LHCN-M2 (cell line): ENCODE measurements at places on chromosomes 2 and 18. TPM values are rescaled to one million over a fixed set of nuclear protein-coding genes. Genes with fewer than 3 reads are reported as not detected.
A peak's percentile ranks its signal among the peaks of the same experiment; 100 is the strongest.

Gene ST8SIA5
- total RNA-seq, result 1.2 and 2.8 TPM in 2 replicates

Gene FOXI3
- not detected in 2 replicates for total RNA-seq

DNA sequence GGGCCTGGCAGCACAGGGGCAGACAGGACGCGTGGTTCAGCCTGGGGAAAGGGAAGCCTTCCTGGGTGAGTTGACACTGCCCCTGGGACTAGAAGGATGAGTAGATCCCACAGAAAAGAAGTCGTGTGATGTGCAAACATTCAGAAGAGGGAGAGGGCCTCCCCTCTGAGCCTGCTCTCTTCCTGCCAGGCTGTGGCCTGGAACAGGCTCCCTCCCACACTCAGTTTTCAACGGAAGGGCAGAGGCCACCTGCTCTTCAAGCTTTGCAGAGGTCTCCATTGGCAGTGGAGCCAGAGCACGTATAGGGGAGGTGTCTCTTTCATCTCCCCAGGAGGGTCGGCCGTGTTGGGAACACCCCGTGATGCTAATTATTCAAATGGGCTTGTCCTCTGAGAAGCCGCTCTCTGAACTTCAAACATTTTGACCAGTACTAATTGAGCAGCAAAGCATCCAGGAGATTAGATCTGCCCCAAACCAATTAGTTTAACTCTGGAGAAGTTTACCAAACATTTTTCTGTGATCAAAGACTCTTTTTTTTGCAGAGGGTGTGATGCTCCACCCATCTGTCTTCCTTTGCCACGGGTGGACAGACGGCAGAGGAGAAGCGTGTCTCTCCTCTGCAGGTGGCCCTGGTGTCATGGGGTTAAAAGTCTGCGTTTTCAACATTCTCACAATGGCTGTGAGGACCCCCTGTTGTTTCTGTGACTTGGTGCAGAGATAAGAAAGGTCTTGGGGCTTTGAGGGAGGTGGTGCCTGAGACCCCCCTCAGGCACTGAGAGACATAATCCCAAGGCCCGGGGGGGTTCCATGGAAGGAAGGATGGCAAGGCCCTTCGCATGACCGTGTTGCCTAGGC, 29.5 kb upstream of the ODC1 start:
- DNase-seq, result no peak

DNA sequence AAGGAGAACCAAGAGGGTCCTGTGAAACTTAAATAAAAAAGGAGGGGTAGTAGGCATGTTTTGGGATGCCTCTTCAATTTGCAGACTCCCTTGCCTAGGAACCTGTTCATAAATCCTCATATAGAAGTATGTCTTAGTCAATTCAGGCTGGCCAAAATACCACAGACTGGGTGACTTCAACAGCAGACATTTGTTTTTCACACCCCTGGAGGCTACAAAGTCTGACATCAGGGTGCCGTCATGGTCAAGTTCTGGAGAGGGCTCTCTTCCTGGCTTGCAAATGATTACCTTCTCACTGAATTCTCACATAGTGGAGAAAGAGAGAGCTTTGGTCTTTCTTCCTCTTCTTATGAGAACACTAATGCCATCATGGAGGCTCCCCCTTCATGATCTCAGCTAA, 4.1 kb upstream of the TCF4 start:
- DNase-seq, result no peak

DNA sequence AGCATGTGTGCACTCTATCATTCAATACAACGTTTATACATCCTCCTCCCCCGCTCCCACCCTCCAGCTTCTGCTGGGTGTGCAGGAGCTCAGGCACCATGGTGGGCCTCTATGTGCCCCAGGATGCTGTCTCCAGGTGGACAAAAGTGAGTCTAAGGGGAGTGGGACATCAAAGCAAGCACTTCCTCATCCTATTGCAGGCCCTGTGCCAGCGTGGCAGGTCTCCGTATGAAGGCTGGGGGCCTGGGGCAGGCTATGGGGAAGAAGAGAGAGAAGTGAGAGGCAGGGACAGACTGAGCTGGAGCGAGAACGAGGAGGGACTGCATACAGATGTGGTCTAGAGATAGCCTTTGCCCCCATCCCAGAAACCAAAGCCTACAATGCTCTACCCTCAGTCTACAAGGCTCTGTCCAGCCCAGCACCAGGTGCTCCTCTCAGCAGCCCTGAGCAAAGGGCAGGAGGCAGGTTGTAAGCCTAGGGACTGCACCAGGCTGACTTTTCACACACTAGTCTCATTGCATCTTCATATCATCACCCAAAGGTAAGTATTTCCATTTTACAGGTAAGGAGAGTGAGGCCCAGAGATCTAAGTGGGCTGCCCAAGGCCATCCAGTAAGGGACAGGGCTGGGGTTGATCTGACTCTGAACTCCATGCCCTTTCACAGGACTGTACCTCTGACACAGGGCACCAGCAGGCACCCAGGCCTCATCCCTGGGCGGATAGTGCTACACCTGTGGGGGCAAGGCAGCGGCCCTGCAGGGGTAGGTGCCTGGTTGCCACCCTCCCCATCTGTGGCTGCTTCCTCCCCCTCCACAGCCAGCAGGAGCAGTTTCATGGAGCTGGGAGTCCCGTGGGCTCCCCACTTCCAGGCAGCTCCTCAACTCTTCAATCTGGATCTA, 14.0 kb upstream of the ARID5A start:
- no peak for DNase-seq

DNA sequence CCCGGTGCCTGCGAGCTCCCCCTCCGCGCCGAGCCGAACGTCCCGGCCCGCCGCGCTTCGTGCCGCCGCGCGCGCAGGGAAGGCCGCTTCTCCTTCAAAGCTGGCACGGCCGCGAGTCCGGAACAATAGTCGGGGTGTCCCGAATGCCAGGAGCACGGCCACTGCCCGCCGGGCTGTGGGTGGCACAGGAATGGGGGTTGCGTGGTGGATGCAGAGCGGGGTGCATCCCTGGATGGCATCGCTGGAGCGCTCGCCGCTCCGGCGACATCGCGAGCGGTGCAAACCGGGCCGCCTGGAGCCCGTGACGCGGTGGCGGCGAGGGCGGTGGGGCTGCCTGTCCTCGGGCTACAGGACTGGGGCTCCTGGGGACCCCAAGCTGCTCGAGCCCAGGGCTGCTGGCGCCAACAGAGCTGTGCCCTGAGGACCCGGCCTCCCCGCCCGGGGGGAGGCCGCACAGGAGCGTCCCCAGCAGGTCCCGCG, 1.1 kb upstream of the SATB2 start:
- peak; percentile 57 for DNase-seq

DNA sequence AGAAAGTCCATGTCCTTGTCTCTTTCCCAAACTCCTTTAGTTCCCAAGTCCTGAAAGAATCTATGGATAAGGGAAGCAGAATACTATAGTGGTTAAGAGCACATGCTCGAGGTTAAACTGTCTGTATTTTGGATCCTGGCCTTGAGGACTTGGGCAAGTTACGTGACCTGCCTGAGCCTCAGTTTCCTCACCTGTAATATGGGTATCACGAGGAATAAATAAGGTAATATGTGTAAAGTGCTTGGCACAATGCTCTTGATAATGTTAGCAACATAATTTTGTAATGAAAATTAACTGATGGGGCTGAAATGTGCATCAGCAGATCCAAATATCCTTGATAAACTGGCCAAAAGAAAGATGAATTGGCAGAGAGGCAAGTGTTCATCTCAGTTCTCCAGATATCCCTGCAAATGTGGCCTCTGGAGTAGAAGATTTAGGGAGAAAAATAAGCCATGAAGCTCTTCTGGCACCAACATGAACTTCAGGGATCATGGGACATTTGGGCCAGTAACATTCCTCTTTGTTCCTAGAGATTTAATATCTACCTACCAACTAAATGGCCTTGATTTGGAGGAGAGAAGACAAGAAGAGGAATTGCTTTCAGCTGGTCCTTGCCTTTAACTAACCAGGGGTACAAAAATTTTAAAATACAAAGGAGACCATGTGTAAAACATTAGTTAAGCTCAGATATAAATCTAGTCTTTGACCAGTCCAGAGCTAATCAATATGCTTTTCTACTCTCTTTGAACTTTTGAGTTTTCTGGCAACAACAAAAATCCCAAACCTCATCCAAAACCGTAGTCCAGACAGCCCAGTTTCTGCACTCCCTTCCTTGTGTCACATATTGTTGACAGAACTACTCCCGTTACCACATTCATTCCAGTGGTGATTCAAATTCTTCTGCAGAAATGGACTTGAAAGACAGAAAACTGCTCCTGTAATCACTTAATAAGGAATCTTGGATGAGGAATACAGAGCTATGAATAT, 52.7 kb upstream of the EML4 start:
- peak; percentile 73 for DNase-seq

- DNase-seq, result no peak
Measured at GRCh38 chr2:10581990-10582389, 107.8 kb downstream of the NOL10 start.

- DNase-seq, result peak; percentile 62
Measured at GRCh38 chr2:17757321-17757720, 3.4 kb downstream of the GEN1 start.

- peak; percentile 90 for DNase-seq
Measured at GRCh38 chr2:212646698-212647366, 108.2 kb upstream of the ERBB4 start.

DNA sequence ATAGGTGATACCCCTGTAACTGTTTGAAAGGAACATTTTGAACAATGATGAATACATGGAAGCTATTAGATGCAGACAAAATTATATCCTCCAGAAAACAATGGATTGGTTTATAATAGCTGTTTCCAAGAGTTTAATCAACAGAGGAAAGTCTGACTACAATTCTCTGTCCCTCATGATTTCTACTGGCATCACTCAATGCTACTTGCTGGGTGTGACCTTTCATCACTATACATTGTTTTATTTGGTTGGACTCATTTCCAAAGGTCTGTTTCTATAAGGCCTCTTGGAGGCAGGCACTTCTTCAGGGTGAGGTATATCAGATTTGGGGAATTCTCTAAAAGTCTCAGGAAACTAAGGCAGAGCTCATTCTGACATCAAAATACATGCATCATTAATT, 636.1 kb upstream of the SLC8A1 start:
- no peak for DNase-seq

- peak; percentile 41 for DNase-seq
Measured at GRCh38 chr2:127067620-127068350, 39.2 kb downstream of the BIN1 start.

GRCh38 chr2:241421330-241421729, 65.2 kb downstream of the FARP2 start:
- DNase-seq, result no peak
